ENCODE measurements at places on chromosomes 11 and 22. TPM values are rescaled to one million over a fixed set of nuclear protein-coding genes. Genes with fewer than 3 reads are reported as not detected.

DNA sequence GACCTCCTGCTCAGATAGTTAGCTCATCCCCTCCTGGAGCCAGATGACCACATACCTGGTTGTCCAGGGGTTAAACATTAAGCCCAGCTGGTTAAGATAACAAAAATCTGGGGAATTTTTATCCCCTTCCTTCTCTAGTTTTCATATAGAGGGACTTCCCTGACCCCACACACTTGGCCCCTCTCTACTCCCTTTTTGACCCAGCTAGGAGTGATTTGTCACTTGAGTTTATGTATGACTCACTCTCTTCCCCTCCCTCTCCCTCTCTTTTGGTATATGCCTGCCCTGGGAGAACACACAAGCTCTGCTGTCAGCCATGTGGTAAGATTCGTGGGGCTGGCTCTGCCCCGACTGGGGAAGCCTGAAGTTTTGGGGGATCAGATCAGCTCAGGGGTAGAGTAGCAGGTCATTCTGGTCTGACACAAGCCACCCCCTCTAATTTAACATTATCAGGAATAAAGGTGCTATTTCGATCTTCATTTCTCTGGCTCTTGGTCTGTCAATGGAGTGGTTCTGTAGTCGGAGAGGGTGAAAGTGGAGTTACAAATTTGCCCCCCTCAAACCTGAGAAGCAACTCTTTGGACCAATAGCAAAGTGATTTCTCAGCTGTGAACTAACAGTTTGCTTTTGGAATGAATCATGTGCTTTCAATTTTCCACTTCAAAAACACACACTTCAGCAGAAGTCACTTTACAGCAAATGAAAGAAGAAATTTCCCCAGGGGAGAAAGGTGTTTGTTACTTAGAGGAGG, 415.3 kb upstream of the CADM1 start:
- no peaks in the 10 kb centered on the region for H3K27me3 ChIP-seq
- no peaks in the 10 kb centered on the region for H3K36me3 ChIP-seq
- no peak overlapping the region for H3K27ac ChIP-seq
- DNase-seq: no peak

DNA sequence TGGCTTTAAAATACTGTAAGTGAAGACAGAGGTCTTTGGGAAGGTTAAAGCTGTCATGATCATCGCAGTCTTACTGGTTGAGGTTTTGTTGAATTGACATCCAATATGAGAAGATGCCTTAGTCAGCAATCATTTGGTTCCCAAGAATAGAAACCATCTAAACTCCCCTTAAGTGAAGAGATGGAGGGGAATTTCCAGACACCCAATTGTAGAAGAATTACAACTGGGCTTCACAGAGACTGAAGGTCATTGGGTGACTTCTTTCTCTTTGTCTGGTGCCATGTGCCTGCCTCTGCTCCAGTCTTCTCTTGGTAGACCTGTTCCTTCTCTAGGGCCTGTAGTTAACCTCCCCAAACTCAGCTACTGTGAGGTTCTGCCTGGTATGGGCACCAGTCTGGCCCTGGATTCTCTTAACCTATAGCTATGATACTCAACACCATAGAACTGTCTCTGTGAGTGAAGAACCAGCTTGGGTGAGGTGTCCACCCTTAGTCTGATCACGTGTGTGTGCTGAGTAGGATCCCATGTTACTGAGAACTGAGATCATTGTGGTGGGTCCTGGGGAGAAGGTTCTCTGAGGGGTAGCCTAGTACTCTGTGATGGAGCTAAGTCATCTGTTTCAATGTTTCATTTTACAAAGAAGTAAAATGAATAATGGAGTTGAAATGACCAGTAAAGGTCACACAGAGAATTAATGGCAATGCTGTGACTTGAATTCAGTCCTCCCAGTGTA, 182.5 kb downstream of the CSNK2A3 start:
- peaks cover 15% of the 10 kb centered on the region for H3K4me1 ChIP-seq
- no peak for DNase-seq
- no peak overlapping the region for H3K4me3 ChIP-seq
- H3K27me3 ChIP-seq: no peaks in the 10 kb centered on the region

- H3K27ac ChIP-seq: no peak overlapping the region
- no peak overlapping the region for H3K4me3 ChIP-seq
- H3K36me3 ChIP-seq: no peaks in the 10 kb centered on the region
- H3K27me3 ChIP-seq: no peaks in the 10 kb centered on the region
- H3K4me1 ChIP-seq: peaks cover 37% of the 10 kb centered on the region
Measured at GRCh38 chr11:3849297-3849874, 6.1 kb upstream of the STIM1 start.

DNA sequence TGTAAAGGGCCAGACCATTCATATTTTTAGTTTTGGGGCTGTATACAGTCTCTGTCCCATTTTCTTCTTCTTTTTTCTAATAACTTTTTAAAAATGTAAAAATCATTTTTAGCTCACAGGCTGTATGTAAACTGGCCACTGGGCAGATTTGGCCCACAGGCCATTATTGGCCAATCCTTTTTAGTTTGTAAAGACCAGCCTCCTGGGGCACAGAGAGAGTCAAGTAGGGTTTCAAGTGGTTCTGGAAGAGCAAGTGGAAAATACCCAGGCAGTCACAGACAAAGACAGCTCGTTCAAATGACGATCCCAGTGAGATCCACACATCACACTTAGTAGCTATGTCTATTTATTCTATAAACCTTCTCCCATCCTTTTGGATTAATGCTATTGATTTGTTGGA, 150.2 kb upstream of the ARHGAP20 start:
- no peak for DNase-seq
- no peaks in the 10 kb centered on the region for H3K36me3 ChIP-seq
- no peak overlapping the region for H3K27ac ChIP-seq
- peaks cover 4% of the 10 kb centered on the region for H3K27me3 ChIP-seq
- no peaks in the 10 kb centered on the region for H3K4me1 ChIP-seq

- no peak for DNase-seq
- no peaks in the 10 kb centered on the region for H3K4me1 ChIP-seq
- no peaks in the 10 kb centered on the region for H3K27me3 ChIP-seq
- peaks cover 36% of the 10 kb centered on the region for H3K36me3 ChIP-seq
Measured at GRCh38 chr11:57812634-57813033, 51.0 kb downstream of the CTNND1 start.

- no peak overlapping the region for H3K27ac ChIP-seq
- H3K36me3 ChIP-seq: peaks cover 4% of the 10 kb centered on the region
- peaks cover 8% of the 10 kb centered on the region for H3K27me3 ChIP-seq
- no peak for DNase-seq
Measured at GRCh38 chr11:126185259-126186024, 26.0 kb downstream of the RPUSD4 start.

DNA sequence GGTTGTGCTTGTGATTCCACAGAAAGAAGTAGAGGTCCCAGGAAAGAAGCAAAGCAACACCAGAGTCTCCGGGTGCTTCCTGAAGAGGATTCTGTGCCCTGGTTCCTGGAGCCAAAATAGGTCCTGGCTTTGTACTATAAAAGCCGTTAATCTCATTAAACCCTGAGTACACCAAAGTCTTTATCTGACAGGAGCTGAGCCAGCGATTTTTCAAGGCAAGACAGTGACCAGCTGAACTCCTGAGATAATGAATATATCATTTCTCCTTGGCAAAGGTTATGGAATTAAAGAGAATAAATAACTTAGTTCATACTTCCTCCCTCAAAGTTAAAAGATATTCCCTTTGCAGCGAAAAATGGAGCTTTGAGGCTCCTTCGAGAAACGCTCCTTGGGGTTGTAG, 5.2 kb downstream of the TMEM138 start:
- peaks cover 11% of the 10 kb centered on the region for H3K4me1 ChIP-seq
- no peak overlapping the region for H3K27ac ChIP-seq
- H3K4me3 ChIP-seq: no peak overlapping the region
- no peaks in the 10 kb centered on the region for H3K27me3 ChIP-seq

GRCh38 chr11:130144141-130144540, 15.4 kb upstream of the ST14 start:
- no peak overlapping the region for H3K27ac ChIP-seq
- no peaks in the 10 kb centered on the region for H3K27me3 ChIP-seq
- no peak for DNase-seq
- no peak overlapping the region for H3K4me3 ChIP-seq
- H3K36me3 ChIP-seq: no peaks in the 10 kb centered on the region

DNA sequence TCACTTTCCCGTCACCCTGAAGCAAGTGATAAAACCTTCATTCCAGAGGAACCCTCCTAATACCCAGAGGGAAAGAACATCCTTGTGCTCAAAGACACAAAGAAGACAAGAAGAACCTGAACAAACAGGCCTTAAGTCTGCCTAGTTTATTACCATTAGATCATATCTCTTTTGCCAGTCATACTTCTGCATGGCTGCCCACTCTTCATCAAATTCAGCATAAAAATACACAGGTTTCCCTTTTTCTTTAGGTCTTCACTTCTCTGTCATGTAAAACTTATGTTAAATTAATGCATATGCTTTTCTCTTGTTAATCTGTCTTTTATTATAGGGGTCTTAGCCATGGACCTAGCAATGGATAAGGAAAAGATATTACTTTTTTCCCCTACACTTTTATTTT, 459.7 kb downstream of the DLG2 start:
- no peaks in the 10 kb centered on the region for H3K27me3 ChIP-seq
- no peak for DNase-seq
- H3K4me1 ChIP-seq: no peaks in the 10 kb centered on the region
- H3K36me3 ChIP-seq: no peaks in the 10 kb centered on the region
- no peak overlapping the region for H3K27ac ChIP-seq

DNA sequence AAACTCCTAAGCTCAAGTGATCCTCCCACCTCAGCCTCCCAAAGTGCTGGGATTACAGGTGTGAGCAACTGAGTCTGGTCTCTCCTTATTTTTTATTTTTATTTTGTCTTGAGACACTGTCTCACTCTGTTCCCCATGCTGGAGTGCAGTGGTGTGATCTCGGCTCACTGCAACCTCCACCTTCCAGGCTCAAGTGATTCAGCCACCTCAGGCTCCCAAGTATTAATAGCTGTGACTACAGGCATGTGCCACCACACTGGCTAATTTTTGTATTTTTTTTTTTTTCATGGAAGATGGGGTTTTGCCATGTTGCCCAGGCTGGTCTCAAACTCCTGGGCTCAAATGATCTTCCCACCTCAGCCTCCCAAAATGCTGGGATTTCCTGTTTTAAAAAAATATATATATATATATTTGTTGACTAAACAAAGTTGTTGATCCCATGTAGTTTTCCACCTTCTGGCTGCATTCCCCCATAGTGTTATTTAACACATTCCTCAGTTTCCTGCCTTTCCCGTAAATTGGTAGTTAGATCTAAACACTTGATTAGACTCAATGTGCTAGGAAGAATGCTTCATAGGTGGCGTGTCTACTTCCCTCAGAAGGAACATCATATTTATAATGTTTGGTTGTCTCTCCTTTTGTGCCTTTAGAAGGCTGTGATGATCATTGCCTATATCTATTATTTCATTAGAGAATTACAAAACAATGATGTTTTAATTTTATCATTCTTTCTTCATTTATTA, 38.8 kb downstream of the LRRC32 start:
- H3K4me1 ChIP-seq: peaks cover 22% of the 10 kb centered on the region
- H3K27me3 ChIP-seq: no peaks in the 10 kb centered on the region
- no peak overlapping the region for H3K27ac ChIP-seq
- H3K36me3 ChIP-seq: no peaks in the 10 kb centered on the region
- DNase-seq: no peak
- no peak overlapping the region for H3K4me3 ChIP-seq

DNA sequence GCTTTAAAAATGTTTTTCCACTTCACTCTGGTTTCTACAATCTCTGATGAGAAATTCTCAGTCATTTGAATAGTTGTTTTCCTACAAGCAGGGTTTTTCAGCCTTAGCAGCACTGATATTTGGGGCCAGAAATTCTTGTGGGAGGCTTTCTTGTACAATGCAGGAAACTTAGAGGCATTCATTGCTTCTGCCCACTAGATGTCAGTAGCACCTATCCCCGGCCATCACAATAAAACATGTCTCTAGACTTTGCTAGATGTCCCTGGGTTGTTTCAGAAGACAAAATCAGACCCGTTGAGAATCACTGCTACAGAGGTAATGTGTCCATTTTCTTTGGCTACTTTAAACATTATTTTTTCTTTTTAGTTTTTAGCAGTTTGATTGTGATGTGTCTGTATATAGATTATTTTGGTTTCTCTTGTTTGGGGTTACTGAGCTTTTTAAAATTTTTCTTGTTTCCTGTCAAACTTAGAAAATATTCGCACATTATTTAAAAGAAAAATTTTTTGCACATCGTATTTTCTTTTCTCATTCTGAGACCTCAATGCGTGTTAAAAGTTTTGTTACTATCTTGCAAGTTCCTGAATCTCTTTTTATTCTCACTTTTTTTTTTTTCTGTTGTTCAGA, 60.8 kb upstream of the CCDC179 start:
- H3K36me3 ChIP-seq: no peaks in the 10 kb centered on the region
- no peaks in the 10 kb centered on the region for H3K27me3 ChIP-seq
- DNase-seq: no peak

- no peaks in the 10 kb centered on the region for H3K4me1 ChIP-seq
- DNase-seq: no peak
- H3K27me3 ChIP-seq: no peaks in the 10 kb centered on the region
Measured at GRCh38 chr11:93221539-93221938, 23.7 kb upstream of the SLC36A4 start.

DNA sequence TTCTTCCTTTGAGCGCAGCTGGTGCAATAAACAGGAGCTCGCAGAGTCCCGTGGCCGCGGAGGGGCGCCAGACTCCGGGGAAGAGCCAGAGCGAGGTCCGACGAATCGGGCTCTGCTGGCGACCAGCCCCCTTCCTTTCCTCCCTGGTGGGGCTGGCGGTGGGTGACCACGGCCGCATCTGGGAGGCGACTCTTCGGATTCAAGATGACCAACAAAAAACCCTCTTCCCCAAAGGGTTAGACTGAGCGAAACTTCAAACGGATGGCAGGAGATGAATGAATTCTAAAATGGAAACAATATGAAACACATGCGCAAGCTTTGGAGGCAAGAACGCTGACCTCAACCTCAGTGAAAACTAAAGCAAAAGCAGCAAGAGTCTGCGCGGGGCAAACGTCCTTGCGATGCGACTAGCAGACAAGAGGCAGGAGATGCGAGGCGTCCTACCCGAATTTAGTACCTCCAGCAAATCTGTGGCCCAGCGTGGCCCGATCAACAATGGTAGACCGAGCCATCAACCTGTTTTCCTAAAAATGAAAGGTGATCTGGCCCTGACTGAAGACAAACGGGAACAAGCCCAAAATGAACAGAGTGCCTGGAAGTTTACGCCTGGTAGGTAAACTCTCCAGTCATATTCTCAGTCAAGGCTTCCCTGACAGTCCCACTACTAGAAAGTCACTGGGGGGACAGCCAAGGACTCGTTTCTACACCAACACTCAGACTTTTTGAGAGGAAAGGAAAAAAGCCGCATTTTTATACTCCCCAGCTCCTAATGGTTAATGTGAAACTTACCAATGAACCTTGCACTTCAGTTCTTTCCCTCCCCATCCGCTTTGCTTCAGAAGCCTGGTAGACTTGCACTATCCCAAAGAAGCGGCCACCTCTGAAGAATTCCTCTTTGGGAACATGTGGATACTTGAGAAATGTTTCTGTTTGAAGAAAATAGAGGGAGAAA, 11.6 kb downstream of the MMP3 start:
- DNase-seq: no peak
- no peak overlapping the region for H3K4me3 ChIP-seq
- peaks cover 12% of the 10 kb centered on the region for H3K27me3 ChIP-seq
- H3K4me1 ChIP-seq: no peaks in the 10 kb centered on the region
- H3K36me3 ChIP-seq: no peaks in the 10 kb centered on the region
- H3K27ac ChIP-seq: no peak overlapping the region

- DNase-seq: no peak
- no peaks in the 10 kb centered on the region for H3K4me1 ChIP-seq
- H3K4me3 ChIP-seq: no peak overlapping the region
- no peaks in the 10 kb centered on the region for H3K36me3 ChIP-seq
- H3K27ac ChIP-seq: no peak overlapping the region
Measured at GRCh38 chr11:61534933-61535839, 26.6 kb downstream of the LRRC10B start.

- H3K27me3 ChIP-seq: peaks cover 30% of the 10 kb centered on the region
- no peak for DNase-seq
- no peak overlapping the region for H3K27ac ChIP-seq
- H3K4me1 ChIP-seq: no peaks in the 10 kb centered on the region
Measured at GRCh38 chr22:46386312-46386711, 50.8 kb downstream of the TRMU start.

The SHANK2 gene
- total RNA-seq: not detected

The ATG13 gene
- 115 TPM for total RNA-seq

The MAPK8IP2 gene
- total RNA-seq: 0.54 TPM
